ENCODE measurements at places on chromosomes 3 and 15.

- no peak for DNase-seq
Observed at GRCh38 chr15:100686725-100687473, 84.5 kb downstream of the ASB7 start.

GRCh38 chr3:45249391-45249790 is 23.3 kb upstream of the TMEM158 start:
- DNase-seq = no peak

GRCh38 chr3:105130911-105131310 is 235.8 kb upstream of the ALCAM start:
- DNase-seq = no peak

DNA sequence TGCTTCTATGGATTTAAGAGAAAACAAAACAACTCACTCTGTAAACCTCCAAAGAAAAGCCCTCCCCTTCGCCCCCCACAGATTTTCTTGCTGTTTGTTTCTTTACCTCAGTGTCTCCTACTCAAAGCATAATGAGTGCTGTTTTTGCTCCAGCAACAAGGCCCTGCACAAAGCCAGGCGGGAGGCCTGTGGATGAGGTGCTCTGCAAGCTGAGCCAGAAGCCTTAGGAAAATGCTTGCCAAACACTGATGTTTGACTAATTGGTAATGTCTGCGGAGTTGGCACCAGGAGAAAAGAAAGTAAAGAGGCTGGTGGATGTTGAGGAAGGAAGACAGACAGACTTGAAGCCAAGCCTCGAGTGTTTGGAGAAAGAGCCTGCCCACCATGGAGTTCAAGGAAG is 99.7 kb downstream of the RARB start:
- no peak for DNase-seq

DNA sequence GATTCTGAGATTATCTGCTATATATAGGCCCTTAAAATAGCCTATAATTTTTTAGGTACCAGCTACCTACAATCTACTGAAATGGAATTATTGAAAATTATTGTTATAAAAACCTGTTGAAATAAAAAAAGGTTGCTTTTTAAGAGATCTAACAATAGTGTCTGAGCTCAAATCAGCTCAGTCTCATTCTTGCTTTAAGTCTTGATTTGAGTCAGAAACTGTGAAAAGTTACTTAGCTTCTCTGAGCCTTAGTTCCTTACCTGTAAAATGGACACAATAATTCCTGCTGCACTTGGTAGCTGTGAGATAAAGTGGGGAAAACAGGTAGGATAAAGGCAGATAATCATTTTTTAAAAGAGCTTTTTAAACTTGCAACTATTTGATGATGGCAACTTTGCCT is 118.8 kb upstream of the UBE2E2 start:
- no peak for DNase-seq

- DNase-seq = peak; percentile 54
Observed at GRCh38 chr15:31393444-31394091, 66.9 kb downstream of the KLF13 start.

GRCh38 chr3:16516695-16517481 is 3.4 kb upstream of the RFTN1 start:
- no peak for DNase-seq

- no peak for DNase-seq
Observed at GRCh38 chr3:105686278-105686897, 182.4 kb downstream of the CBLB start.

DNA sequence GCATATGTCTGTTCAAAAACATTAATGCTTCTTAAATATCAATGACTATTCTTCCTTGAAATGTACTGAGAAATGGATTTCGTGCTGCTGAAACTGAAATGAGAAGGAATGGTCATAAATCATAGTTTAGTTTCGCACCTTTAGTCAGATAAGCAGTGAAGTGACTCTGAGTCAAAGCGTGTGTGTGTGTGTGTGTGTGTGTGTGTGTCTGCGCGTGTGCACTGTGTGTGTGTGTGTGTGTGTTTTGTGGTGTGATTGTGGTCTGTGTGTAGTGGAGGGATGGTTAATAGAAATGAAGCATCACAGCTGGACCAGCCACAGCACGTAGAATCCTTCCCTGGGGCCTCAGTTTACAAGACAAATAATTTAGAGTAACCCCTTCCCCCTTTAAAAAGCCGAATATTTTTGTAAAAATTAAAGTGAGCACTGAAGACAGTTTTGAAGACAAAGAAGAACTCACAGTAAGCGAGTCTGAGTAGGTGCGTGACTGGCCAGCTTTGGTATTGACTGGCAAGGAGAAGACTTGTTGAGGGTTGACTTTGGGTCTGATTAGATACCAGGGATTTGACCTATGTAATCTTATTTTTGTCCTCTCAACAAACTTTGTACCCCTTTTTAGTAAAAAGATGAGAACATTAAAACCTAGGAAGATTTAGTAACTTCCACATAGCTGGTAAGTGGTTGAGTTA is 202.0 kb upstream of the IL12A start:
- DNase-seq = no peak

GRCh38 chr3:50483374-50483773 is 20.1 kb downstream of the CACNA2D2 start:
- no peak for DNase-seq

GRCh38 chr15:42094512-42094963 is at the start of gene PLA2G4D:
TSS of gene PLA2G4D (minus strand) at chr15:42094562. CDS start at chr15:42094459, 103 bp downstream.
- no peak for DNase-seq

GRCh38 chr15:63243101-63243500 is 34.3 kb upstream of the APH1B start:
- DNase-seq = no peak

DNA sequence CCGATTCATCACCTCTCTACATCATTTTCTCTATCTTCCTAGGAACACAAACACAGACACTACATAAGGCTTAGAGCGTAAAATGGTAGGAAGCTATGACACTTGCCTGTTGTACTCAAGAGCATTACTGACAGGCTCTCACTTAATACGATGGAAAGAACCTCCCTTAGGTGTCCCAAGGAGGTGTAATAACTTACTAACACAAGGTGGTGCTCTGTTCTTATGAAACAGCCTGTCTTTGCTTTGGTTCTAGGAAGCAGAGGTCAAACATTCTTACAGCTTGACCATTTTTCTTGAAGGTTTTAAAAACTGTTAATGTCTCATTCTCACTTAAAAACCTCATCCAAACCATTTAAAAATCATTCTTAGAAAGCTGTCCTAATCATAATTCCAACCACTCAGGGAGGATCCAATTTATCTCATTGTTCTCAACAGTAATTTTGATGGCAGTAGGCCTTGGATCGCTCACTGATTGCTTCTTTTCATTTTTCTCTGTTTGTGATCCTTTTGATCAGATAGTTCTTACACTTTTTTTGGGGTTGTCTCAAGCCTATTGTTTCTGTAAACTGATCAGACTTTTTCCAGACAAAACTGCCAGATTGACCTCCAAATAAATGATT is 317.8 kb upstream of the AGTR1 start:
- peak; percentile 55 for DNase-seq

DNA sequence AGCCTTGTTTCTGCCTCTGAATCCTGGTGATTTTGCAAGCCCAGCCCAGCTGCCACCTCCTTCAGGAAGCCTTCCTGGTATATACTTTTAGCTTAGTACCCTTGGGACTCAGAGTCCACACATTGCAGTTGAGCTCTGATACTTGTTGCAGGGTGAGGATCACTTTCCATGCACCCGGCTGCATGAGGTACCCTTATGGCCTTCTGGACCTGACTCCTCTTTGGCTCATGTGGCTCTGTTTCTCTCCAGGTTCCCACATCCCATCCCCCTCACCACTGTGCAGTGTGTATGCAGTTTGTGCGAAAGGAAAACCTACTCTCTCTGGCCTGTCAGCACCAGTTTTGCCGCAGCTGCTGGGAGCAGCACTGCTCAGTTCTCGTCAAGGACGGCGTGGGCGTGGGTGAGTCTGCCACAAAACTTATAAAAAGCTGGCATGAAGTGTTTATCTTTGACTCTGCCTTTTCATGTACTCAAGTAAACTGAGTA is 23.1 kb upstream of the P4HTM start:
- no peak for DNase-seq

- DNase-seq = no peak
Observed at GRCh38 chr3:141955175-141955574, 78.7 kb downstream of the ATP1B3 start.

DNA sequence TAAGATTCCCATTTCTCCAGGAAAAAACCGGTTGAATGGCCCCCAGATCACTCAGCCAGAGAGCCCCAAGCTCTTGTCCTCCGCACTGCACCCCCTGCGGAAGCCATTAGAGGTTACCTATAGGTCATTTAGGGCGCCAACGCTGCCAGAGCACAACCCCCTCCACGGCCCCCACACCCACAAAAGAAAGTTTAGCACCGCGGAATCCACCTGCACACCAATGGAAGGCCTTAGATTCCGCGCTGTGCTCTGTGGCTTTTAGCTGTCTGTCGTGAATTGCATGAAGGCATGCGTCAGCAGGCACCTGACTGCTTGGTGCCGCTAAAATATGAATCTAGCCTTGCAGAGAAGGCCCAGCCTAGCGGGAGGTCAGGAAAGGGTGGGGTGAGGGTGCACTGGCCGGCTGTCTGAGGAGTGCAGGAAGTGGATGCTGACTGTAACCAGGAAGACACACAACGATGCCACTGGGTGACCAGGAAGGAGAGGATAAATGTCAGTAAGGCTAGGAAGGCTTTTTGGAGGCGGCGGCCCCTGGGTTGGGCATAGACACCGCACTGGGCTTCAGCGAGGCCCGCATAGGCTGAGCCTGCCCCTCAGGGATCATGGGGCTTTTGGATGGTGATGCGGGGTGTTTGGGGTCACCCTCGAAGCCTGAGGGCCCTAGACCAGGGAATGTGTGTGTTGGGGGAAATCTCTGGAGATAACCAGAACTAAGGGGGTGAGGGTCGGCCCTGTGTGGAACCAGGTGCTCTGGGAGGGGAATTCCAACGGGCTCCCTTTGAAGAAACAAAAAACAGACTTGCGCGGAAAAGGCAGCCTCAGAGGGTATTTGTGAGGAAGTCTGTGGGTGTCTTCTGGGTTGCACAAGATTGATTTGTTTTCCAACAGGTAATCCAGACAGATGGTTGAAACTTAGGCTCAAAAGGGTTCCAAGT is 976 bp upstream of the NUP210 start:
- DNase-seq = no peak

DNA sequence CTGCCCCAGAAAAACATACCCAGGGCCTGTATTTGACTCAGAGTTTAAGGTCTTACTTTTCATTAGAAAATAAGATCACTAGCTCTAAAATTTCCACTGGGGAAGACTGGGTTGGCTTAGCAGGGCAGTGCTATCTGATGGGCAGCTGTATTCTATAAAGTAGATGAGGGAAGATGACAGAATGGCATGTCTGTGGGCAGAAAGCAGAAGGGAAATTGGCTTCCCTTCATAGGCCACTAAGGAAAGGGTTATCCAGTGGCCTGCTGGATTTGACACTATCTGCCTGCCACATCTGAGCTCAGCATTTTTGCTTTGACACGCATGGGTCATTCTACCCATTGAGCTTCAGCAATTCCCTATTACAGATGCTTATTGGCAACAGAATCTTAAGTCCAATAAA is 461.3 kb upstream of the RASGRP1 start:
- DNase-seq = no peak

DNA sequence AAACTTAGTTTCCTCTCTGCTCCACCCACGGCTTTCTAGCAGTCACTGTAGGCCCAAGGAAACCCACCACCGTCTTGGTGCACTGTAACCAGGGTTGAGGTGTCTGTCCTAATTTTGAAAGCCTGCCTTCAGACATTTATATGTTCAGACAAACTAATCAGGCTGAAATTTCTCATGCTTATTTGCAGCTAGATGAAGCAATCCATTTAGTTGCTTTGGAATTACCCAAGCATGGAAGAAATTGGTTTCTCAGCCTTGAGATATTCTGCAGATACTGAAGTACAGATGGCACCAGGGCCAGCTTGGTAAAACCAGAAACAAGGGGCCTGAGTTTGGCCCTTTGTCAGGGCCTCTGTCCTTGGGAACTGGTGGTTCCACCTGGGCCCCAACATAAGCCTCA is 105.4 kb downstream of the CACNA1D start:
- DNase-seq = no peak

GRCh38 chr15:89774492-89774891 is 1.6 kb upstream of the MESP2 start:
- DNase-seq = no peak

GRCh38 chr3:150150633-150151032 is 179.9 kb upstream of the PFN2 start:
- no peak for DNase-seq

- no peak for DNase-seq
Observed at GRCh38 chr3:79488407-79488806, 279.4 kb downstream of the ROBO1 start.

GRCh38 chr3:42773409-42773751 is 327 bp upstream of the CCDC13 start:
- DNase-seq = no peak

DNA sequence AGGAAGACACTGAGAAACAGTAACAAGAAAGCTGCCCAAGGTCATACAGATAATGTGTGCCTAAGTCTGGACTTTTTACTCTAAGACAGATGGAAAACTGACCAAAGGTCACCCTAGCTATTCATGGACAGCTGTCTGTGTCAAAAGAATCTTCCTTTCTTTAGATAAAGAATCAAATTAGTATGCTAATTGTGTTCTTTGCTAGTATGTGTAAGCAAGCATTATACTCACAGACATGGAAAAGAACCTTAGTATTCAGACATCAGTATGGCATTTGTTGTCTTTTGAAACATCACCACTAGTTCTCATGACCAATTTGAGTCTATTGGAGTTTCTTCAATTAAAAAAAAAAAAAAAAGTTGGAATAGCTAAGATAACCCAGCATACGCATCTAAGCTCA is 91.8 kb upstream of the SOX2 start:
- no peak for DNase-seq

DNA sequence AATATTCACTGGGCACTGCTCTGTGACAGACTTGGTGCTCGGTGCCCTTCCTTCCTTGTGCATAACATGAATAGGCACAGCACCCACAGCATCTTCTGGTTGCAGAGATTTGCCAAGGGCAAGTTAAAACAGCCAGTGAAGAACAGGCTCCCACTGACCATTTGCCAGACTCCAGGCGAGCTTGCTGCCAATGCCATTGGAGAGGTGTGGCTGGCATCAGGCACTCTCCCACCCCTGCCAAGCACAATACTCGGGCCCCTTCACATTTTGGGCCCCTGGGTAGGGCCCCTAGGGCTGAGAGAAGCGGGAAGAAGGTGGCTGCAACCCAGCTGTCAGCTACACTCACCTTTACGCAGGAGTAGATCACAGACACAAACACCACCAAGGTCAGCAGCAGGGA is 112.1 kb downstream of the SEC22A start:
- no peak for DNase-seq

- DNase-seq = no peak
Observed at GRCh38 chr3:170914690-170915089, 6.3 kb upstream of the EIF5A2 start.

DNA sequence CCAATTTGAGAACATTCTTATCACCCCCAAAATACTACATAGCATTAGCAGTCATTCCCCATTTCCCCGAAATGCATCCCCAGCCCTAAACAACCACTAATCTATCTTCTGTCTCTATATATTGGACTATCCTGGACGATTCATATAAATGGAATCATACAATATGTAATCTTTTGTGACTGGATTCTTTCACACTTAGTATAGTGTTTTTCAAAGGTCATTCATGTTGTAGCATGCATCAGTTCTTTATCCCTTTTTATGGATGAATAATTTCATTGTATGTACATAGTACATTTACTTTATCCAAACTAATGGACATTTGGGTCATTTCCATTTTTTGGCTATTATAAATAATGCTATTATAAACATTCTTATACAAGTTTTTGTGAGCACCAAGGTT is 27.5 kb upstream of the EIF1B start:
- no peak for DNase-seq

GRCh38 chr3:38960953-38961622 is 90.7 kb downstream of the SCN11A start:
- DNase-seq = peak; percentile 37

GRCh38 chr3:126986001-126986400 is 3.1 kb downstream of the PLXNA1 start:
- DNase-seq = peak; percentile 48

- no peak for DNase-seq
Observed at GRCh38 chr3:172536505-172536904, 13.3 kb upstream of the TNFSF10 start.
